ENCODE measurements at places on chromosomes 7 and 10. TPM values are rescaled to one million over a fixed set of nuclear protein-coding genes. Genes with fewer than 3 reads are reported as not detected.

Gene LIPN
- not detected for total RNA-seq

Gene SFTPA1
- total RNA-seq = not detected

- no peaks in the 10 kb centered on the region for H3K36me3 ChIP-seq
- peaks cover 4% of the 10 kb centered on the region for H3K27me3 ChIP-seq
- H3K4me1 ChIP-seq = no peaks in the 10 kb centered on the region
- no peak for DNase-seq
- no peak overlapping the region for H3K4me3 ChIP-seq
- no peak overlapping the region for H3K27ac ChIP-seq
Measured at GRCh38 chr10:34666008-34666704, 148.9 kb downstream of the PARD3 start.

- no peak overlapping the region for H3K4me3 ChIP-seq
- DNase-seq = no peak
- H3K4me1 ChIP-seq = no peaks in the 10 kb centered on the region
- H3K36me3 ChIP-seq = no peaks in the 10 kb centered on the region
Measured at GRCh38 chr7:133115596-133115995, 33.7 kb upstream of the CHCHD3 start.

DNA sequence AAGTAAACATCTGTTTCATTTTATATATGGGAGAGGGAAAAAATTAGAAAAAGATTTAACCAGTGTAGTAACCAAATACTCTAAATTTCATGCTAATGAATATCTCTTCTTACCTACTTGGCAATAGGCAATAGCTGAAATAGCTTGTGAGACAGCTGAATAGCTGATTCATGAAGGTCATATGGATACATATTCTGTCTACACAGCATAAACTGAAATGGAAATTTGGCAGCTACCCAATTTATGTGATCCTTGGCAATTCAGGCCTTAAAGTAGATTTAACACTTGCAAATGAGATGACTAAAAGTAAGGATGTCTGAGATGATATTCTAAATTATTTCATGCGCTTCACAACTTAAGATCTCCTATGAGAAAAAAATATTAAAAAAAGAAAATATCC, 261.2 kb upstream of the SEMA3A start:
- no peaks in the 10 kb centered on the region for H3K4me1 ChIP-seq
- DNase-seq = no peak
- no peaks in the 10 kb centered on the region for H3K27me3 ChIP-seq
- H3K36me3 ChIP-seq = no peaks in the 10 kb centered on the region
- H3K4me3 ChIP-seq = no peak overlapping the region

- no peak overlapping the region for H3K4me3 ChIP-seq
- no peak for DNase-seq
- H3K27me3 ChIP-seq = no peaks in the 10 kb centered on the region
- H3K4me1 ChIP-seq = no peaks in the 10 kb centered on the region
- H3K27ac ChIP-seq = no peak overlapping the region
Measured at GRCh38 chr7:88276605-88277153, 30.0 kb downstream of the STEAP4 start.

- no peaks in the 10 kb centered on the region for H3K27me3 ChIP-seq
- no peaks in the 10 kb centered on the region for H3K36me3 ChIP-seq
- no peak for DNase-seq
- no peak overlapping the region for H3K4me3 ChIP-seq
- no peaks in the 10 kb centered on the region for H3K4me1 ChIP-seq
- no peak overlapping the region for H3K27ac ChIP-seq
Measured at GRCh38 chr10:109647627-109648026, 275.7 kb downstream of the XPNPEP1 start.

GRCh38 chr10:71752391-71753090, 20.8 kb downstream of the VSIR start:
- peaks cover 70% of the 10 kb centered on the region for H3K36me3 ChIP-seq
- H3K4me1 ChIP-seq = peaks cover 84% of the 10 kb centered on the region
- H3K27me3 ChIP-seq = no peaks in the 10 kb centered on the region
- DNase-seq = no peak
- H3K27ac ChIP-seq = peak overlapping the region; percentile 89

DNA sequence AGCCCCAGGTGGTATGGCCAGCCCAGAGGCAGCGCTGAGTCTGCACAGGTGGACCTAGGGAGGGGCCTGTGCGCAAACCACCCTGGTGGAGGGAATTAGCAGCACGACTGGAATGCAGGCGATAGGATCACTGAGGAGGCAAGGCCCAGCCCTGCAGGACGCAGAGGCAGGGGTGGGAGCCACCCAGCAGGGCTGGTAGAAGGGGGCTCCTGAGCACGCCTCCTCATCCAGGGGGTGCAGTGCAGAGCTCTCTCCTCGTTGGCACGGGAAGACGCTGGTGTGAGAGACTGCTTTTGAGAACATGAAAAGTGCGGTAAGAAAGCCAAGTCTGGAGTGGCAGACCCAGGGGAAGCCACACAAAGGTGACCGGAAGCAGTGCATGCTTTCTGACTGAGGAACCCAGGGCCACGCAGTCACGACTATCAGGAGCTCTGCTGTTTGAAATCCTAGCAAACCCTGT, 6.0 kb downstream of the FXYD4 start:
- no peaks in the 10 kb centered on the region for H3K4me1 ChIP-seq
- DNase-seq = no peak
- peaks cover 2% of the 10 kb centered on the region for H3K27me3 ChIP-seq
- no peaks in the 10 kb centered on the region for H3K36me3 ChIP-seq
- no peak overlapping the region for H3K4me3 ChIP-seq
- H3K27ac ChIP-seq = no peak overlapping the region

DNA sequence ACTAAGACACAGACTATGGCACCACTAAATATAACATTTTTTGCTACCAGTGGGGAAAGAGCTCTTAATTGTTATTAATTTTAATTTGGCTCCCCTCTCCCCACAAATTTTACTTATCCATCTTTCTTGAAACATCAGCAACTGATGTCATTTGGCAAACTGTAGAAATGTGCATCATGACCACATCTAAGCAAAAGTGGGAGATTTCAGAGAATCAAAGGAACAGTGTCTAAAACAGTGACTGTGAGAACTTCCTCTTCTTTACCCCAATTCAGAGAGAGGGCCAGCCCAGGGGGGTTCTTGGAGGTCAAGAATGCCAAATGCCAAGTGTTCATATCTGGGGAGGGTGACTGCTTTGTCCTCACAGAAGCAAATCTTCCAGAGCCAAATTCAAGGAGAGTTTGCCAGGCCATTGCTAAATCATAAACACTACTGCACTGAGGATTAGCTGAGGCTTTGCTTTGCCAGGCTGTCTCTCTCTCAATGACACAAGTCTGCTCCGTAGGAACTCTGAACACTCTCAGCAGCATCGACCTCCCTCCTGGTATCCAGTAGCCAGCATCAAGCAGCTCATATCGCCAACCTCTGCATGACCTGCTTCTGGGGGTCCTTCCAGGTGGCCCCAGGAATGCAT, 65.6 kb downstream of the ITIH5 start:
- no peaks in the 10 kb centered on the region for H3K36me3 ChIP-seq
- H3K4me3 ChIP-seq = no peak overlapping the region
- no peak overlapping the region for H3K27ac ChIP-seq
- peaks cover 9% of the 10 kb centered on the region for H3K27me3 ChIP-seq
- no peak for DNase-seq
- H3K4me1 ChIP-seq = peaks cover 4% of the 10 kb centered on the region

- H3K27ac ChIP-seq = no peak overlapping the region
- H3K36me3 ChIP-seq = no peaks in the 10 kb centered on the region
- H3K4me1 ChIP-seq = no peaks in the 10 kb centered on the region
Measured at GRCh38 chr10:108850138-108850854, 1073.0 kb downstream of the XPNPEP1 start.

DNA sequence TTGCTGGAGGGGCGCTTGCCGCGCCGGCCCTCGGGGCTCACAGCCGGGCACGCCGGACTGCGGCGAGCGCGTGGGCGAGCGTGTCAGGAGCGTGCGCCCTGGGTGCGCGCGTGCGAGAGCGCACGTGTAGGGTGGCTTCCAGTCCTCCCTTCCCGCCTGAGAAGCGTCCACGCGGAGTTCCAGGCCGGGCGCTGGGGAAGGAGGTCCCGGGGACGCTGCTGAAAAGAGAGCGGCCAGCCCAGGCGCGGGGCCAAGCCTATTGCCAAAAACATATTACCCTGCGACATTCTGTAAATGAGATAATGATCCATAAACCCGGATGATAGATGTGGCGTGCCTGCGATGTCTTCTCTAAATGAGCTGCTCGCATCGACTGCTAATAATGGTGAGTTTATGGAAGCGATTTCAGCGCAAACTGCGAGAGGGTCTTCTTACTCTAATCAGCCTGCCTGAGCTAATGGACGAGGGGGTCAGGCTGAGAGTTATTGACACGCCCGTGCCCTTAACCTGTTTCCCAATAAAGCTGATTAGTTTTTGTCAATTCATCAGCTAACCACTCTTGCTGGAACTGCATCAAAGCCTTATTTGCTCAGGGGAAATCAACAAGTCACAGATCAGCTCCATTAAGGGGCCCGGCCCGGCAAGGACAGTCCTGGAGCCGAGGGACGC, 8.0 kb upstream of the MNX1 start:
- peaks cover 13% of the 10 kb centered on the region for H3K4me1 ChIP-seq
- no peak for DNase-seq
- H3K36me3 ChIP-seq = no peaks in the 10 kb centered on the region
- peaks cover 74% of the 10 kb centered on the region for H3K27me3 ChIP-seq
- H3K4me3 ChIP-seq = no peak overlapping the region

- H3K27me3 ChIP-seq = peaks cover 4% of the 10 kb centered on the region
- H3K27ac ChIP-seq = peak overlapping the region; percentile 74
- H3K4me1 ChIP-seq = peaks cover 17% of the 10 kb centered on the region
- DNase-seq = peak; percentile 74
Measured at GRCh38 chr10:22379059-22379458, 33.8 kb downstream of the SPAG6 start.

- peaks cover 32% of the 10 kb centered on the region for H3K4me1 ChIP-seq
- H3K27me3 ChIP-seq = no peaks in the 10 kb centered on the region
- no peak overlapping the region for H3K27ac ChIP-seq
- DNase-seq = peak; percentile 91
Measured at GRCh38 chr10:32367793-32368453, 21.0 kb upstream of the EPC1 start.

- no peak overlapping the region for H3K27ac ChIP-seq
- DNase-seq = no peak
Measured at GRCh38 chr10:3292636-3293035, 120.1 kb upstream of the PITRM1 start.

GRCh38 chr7:23055582-23056178, 41.8 kb upstream of the HYCC1 start:
- no peak overlapping the region for H3K27ac ChIP-seq
- H3K36me3 ChIP-seq = no peaks in the 10 kb centered on the region
- peak; percentile 90 for DNase-seq

All from activated CD4-positive, alpha-beta T cell treated with anti-CD3 and anti-CD28 coated beads, Interleukin-2, amount 10 ng/mL, durations not matched to agents 24 days and 14 days (primary cell).